AG08395 (cell line): ENCODE measurements at places on chromosomes 3 and 15.

- DNase-seq, result peak; percentile 89
Observed at GRCh38 chr15:90956274-90957030, 1.8 kb downstream of the RCCD1 start.

GRCh38 chr3:188052169-188053035 lies 101.6 kb upstream of the LPP start:
- no peak for DNase-seq

- DNase-seq, result no peak
Observed at GRCh38 chr3:158936530-158937113, 134.8 kb downstream of the MFSD1 start.

DNA sequence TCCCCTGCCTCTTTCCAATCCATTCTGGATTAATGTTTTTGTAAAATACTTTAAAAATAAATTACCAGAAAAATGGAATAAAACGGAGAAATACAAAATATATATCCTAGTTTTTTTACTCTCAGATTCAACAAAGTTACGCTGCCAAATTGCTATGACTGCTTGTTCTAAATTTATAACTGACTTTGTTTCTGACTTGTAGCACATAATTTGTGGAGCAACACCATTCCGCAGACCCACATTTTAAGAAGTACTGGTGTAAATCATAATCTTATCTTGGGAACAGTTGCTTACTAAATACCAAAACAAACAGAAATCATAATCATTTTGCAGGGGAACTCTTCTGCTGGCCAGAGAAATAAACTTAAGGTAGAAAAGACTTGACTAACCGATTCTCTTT lies 339.4 kb upstream of the CBLB start:
- DNase-seq, result no peak

DNA sequence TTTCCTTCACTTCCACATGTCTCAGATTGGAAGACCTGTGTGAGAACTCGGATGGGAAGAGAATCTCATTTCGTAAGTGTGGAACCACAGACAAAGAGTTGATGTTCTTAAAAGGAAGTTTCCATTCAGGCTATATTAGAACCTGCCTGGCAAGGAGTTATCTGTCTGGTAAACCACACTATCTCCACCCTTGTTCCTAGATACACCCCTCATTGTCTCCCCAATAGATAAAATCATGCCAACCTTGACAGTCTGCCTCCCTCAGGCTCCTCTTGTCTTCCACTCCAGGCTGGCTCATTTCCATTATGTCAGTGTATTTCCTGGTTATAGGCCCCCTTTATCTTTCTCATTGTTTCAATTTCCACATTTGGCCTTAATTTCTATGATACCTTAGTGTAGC lies 89.2 kb downstream of the TMEM108 start:
- no peak for DNase-seq

GRCh38 chr3:5423076-5423475 lies 235.6 kb downstream of the EDEM1 start:
- no peak for DNase-seq

DNA sequence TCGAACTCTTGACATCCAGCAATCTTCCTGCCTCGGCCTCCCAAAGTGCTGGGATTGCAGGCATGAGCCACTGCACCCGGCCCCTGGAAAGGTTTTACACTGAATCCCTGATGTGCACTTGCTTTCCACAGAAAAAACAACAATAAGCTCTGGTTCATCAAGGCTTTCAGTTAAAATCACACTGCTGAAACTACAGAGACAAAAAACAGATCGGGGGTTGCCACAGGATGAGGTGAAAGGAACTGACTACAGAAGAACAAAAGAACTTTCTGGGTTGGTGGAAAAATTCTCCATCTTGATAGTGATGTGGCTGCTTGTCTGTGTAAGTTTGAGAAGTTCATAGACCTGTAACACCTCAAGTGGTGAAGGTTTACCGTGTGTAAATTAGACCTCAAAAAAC lies 2.9 kb downstream of the RAB43 start:
- no peak for DNase-seq

DNA sequence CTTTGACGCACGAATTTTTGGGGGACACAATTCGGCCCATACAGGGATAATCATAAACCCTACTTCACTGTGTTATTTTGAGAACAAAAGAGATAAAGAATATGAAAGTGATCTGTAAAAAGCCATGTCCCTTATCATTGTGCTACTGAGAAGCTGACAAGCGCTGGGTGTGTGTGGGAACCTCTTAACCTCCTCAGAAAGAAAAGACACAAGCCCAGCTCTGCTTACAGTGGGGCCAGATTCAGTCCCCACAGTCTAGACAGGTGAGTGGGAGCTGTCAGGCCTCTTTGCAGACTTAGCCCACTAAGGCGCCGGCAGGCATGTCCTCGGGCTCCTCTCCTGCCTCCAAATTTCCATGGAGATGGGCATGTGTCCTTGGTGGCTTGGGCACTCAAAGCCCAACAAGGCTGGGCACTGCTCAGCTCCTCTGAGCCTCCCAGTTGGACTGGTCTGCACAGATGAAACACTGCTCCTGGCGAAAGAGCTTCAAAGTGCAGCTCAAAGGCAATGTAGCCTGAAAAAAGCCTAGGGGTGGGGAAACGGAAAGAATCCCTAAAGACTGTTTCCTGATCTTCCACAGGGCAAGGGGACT lies 64.4 kb upstream of the ETV5 start:
- no peak for DNase-seq

DNA sequence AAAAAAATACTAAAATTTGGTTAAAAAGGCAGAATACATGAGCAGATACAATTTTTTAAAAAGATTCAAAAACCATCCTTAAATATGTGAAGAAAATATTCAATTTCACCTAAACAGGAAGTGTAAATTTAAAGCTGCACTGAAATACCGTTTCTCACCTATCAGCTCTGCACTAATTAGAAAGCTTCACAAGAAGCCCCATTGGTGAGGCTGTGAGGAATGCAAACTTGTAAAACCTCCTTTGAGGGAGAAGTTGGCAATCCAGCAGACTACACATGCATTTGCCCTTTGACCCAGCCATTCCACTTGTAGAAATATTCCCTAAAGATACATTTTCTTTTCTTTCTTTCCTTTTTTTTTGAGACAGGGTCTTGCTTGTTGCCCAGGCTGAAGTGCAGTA lies 18.8 kb downstream of the BLM start:
- no peak for DNase-seq

DNA sequence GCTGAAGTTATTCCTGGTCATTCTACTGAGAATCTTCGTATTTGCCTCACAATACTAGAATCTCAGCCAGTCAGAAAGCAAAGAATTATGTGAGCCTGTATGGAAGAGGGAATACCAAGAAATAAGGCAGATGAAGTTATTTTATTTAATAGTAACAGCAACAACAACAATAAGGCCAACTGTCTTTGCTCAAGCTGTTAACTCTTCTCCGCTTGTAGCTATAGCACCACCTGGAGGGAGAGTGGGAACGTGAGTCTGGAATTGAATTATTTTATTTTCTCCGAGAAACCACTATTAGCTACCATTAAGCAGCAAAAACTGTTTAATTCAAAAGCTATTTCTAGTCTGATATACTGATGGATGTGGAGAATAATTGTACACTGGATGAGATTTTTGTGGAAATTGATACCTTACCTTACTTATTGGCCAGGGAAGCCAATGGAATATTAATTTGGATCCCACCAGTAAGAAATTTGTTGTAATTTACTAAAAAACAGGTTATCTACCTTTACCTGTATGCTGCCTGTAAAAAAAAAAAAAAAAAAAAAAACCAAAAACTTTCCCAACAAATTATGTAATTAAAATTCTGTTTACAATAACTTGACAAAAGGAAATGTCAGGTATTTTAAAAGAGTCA lies 50.1 kb downstream of the CALML4 start:
- DNase-seq, result peak; percentile 65

GRCh38 chr15:52277575-52277974 lies 18.0 kb downstream of the MYO5C start:
- DNase-seq, result no peak

GRCh38 chr3:123156276-123156995 lies 45.3 kb upstream of the SEC22A start:
- DNase-seq, result no peak

GRCh38 chr3:69811452-69812401 lies 72.5 kb downstream of the MITF start:
- no peak for DNase-seq

DNA sequence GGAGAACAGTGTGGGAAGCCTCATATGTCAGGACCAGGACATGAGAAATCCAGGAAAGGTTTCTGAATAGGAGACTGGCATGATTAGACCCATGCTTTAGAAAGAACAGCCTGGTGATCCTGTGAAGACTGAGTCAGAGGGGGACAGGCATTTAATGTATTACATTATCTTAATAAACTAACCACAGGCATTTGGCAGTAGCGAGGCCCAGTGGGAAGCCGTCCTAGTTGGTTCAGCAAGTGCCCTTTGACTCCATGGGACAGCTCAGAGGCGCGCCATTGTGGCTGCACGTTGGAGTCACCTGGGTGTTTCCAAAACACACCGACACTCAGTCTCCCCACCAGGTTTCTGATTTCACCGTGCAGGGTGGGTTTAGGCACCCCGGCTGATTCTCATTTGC lies 90.5 kb upstream of the DGKG start:
- DNase-seq, result peak; percentile 59

GRCh38 chr3:54703923-54704322 lies 223.9 kb downstream of the LRTM1 start:
- no peak for DNase-seq

- no peak for DNase-seq
Observed at GRCh38 chr15:93257920-93258319, 168.9 kb upstream of the RGMA start.
